ENCODE measurements at places on chromosomes 2 and 18.

- DNase-seq: peak; percentile 75
Measured at GRCh38 chr2:65186872-65187851, 40.5 kb upstream of the ACTR2 start.

DNA sequence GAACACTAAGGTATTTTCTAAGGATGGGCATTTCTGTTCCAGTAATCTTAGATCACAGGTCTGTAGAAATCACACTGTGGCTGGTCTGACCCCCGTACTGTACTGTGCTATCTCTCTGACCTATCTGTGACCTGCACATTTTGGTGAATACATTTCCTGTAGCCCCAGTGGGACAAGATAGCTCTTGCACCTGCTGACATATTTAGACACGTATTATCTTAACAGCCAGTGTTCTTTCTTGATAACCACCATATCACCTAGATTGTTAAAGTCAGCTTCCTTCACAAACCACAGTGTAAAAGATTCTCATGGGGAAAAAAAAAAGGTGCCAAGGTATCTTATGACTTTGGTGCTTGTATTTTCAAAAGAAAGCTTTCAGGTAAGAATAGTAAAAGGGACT lies 39.8 kb upstream of the TMEM247 start:
- DNase-seq: no peak

DNA sequence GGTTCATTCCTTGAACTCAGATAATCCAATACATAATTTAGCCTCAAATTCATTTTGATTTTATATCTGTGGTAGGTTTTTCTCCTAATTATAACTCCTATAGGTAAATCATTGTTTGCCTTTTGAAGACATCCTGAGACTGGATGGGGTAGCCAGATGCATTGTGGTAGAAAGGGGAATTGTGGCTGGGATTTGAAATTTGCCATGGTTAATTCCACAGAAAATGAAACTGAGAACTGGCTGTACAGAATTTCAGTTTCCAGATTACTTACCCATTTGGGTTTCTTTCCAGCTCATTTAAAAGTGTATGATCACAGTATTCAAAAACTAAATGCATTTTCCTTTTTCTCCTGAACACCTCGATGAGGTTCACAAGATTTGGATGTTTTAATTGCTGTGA lies 18.2 kb downstream of the CDKL4 start:
- DNase-seq: no peak

- no peak for DNase-seq
Measured at GRCh38 chr18:28792404-28793086, 615.6 kb upstream of the CDH2 start.

DNA sequence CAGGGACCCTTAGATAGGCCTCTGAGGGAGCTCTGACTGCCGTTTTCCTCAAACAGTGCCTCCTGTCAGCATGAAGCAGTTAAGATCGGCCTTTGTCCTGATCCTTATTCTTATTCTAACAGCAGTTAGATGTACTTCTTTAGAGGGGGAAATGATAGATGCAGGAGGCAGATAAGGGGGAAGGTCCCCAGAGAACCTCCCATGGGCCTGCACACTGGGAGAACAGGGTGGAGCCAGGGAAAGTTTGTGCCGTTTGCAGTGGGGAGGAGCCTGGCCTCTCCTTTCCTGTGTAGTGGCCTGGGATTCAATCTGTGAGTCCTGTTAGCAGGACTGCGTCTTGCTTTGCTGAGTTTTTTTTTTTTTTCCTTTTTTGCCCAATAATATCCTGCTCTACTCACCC lies 7.9 kb upstream of the INPP4A start:
- no peak for DNase-seq

GRCh38 chr2:73730810-73731209 lies 6.3 kb downstream of the TPRKB start:
- no peak for DNase-seq

DNA sequence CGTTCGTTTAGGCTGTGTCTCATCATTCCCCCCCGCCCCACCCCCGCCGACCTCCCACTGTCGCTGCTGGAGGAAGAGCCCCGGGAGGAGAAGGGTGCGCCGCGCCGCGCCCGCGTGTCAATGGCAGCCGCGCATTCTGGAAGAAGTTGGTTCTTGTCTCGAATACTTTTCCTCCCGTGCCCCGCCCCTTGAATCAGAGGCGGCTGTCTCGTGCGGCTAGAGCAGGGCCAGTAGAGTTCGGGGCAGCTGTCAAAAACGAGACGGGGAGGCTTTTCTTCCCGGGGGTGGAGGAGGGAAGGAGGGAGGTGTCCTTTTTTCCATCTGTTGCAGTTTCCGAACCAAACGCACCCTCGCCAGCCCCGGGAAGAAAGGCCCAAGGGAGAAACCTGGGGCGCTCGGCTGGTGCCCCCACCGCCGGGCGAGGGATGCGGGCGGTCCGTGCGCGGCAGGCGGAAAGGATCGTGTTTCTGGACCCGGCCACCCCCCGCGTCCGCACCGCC lies 410 bp upstream of the TGIF1 start:
- peak; percentile 83 for DNase-seq

- no peak for DNase-seq
Measured at GRCh38 chr2:12048550-12048949, 302.1 kb downstream of the LPIN1 start.

GRCh38 chr2:190674966-190675650 lies 26.2 kb downstream of the NAB1 start:
- no peak for DNase-seq

GRCh38 chr2:169082995-169083394 lies 13.6 kb downstream of the DHRS9 start:
- DNase-seq: no peak

- no peak for DNase-seq
Measured at GRCh38 chr2:66698576-66699239, 263.8 kb downstream of the MEIS1 start.
